ENCODE measurements at places on chromosomes 12 and 14.

DNA sequence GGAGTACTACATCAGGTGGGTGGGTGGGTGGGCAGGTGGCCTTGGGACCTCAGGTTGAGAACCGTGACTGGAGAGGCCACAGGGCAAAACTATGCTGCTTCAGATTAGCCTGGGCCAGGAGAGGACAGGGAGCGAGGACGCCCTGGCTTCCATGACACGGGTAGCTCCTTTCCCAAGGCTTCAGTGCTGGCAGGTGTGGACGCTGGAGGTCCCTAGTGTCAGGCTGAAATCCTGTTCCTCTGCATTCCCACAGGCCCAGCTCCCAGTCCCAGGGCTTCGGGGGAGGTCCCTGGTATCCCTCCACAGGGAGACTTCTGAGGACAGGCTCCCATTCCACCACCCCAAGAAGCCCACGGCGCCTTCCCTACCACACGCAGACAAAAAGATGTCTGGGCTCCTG lies 31.6 kb downstream of the CCDC92 start:
- no peak for DNase-seq

DNA sequence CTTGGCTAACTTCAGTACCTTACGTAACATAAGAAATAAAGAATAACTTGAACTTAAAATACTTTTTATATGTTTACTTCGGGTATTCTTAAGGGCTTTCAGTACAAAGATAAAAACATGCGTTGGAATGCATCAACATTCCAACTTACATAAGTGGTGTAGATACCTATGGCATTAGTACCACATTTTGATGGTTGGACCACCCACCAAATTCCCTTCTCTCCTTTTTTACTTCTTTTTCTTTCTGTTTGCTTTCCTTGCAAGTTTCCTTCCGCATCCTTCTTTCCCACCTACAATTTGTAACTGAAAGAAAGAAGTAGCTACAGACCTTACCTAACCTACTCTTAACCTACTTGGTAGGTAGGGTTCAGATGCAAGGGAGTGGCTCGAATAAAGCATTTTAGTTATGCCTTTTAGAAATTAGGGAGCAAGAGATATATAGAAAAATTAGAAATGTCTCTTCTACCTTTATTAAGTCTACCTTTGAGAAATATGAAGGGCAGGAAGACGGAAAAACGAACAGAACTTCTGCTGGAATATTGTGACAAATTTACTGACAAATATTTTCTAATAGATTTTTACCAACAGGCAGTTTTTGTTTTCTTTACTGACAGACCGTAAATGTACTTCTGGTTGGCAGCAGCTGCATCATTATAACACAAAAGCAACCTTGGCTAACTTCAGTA lies 2.1 kb upstream of the ARHGAP5 start:
- no peak for DNase-seq

GRCh38 chr12:116441292-116441691 lies 117.9 kb upstream of the MAP1LC3B2 start:
- no peak for DNase-seq

DNA sequence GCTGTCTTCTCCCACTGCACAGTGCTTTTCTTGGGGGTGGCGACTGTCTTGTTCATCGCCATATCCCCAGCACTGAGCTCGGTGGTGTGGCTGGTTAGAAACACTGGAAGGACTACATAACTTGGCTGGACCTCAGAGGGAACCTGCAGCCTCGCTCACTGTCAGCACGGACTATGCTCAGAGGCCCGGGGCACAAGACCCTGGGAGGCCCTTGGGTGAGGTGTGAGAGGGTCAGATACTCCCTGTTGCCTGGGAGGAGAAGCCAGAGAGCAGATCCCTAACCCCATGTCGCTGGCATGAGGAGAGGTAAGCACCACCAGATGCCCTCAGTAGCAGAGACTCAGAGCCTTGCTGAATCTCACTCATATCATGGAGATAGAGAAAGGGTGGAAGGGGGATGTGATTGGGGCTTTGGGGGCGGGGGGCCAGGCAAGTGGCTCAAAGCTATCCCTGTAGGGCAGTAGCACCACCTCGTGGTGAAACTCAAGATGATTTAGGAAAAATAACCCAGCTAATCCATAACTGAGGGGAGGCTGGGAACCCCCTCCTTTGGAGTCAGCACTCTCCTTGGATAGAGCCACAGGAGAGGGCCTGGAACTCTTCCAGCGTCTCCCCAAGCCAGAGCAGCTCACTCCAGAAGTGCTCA lies 18.7 kb upstream of the HDAC7 start:
- no peak for DNase-seq

DNA sequence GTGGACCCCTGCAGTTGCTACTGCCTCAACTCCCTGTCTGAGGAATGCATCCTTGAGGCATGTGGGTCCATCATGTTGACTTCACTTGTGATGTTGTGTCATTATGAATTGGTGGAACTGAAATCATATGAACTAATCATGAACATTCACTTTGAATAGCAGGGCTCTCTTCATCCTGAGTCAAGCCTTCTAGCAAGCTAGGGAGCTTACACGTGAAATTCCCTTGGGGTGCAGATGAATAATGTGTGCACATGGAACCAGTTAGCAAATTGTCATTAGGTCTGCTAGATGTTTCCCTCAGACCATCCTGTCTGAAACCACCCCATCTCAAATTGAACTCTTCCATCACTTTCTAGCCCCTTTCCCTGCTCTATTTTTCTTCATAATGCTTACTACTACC lies 3.6 kb downstream of the COQ6 start:
- no peak for DNase-seq

- no peak for DNase-seq
These were observed 190.8 kb downstream of the SLC41A2 start for GRCh38 chr12:104767261-104767660.

DNA sequence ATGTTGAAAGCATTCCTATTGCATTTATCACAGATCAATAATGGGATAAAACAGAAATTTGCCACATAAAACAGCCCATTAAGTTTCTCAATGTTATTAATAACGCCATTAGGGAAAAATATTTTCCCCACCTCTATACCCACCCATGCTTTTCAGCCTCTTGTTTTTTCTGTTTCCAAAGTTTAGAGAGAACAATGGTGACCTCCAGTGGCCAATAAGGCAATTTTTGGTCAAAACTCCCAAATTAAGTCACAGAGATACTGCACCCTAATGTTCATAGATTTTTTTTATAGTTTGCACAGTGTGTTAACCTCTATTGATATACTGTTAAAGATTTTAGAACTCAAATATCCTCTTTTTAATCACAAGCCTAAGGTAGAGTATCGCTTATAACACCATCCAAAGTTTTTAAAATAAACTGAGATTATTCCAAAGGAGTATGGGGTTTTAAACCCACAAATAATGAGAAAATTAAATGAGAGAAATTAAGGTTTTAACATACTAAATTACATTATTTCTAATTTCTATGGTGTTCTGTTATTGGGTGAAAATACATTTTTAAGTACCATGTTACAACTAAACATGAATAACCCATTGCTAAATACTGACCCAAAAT lies 184.7 kb upstream of the DCN start:
- DNase-seq = no peak

GRCh38 chr12:19186722-19187661 lies 57.5 kb downstream of the PLEKHA5 start:
- DNase-seq = no peak

DNA sequence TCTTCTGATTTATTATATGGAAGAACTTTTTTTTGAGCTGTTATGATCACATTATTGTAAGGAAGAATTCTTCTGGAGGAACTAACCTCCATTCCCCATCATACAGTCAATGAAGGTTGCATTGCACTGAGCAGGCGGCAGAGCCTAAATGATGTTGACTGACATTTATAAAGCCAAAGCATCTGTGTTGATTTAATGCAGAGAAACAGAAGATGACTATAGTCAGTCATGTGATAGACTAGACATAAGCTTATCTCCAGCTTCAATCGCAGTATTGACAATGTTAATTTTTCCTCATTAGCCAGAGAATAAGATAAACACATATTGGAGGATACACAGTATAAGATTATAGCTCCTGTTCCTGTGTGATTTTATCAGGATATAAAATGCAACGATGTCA lies 82.0 kb downstream of the PRICKLE1 start:
- no peak for DNase-seq

GRCh38 chr12:111841236-111841749 lies 735 bp upstream of the MAPKAPK5 start:
- no peak for DNase-seq

GRCh38 chr14:97023871-97024270 lies 226.7 kb downstream of the VRK1 start:
- no peak for DNase-seq

- no peak for DNase-seq
These were observed 211.8 kb downstream of the FOXN3 start for GRCh38 chr14:89205137-89205740.

DNA sequence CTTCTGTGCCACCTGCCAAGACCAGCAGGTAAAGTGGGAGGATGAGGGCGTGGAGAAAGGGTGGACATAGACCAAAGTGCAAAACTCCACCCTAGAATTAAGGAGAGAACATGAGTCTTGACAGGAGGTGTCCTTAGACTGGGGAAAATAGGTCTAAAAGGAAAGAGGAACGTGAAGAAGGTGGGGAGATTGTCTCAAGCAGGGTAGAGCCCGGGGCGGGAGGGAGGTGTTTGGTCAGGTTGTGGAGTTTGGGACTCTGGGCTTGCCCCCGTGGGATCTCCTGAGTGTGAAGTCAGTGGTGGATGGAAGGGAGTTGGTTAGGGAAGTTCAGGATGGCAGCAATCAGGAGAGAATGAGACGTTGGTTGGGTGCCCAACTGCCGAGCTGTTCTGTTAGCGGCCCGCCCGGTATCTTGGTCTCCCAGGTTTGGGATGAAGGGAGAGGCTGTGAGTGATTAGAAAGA lies 386 bp downstream of the DGKA start:
- DNase-seq = no peak

DNA sequence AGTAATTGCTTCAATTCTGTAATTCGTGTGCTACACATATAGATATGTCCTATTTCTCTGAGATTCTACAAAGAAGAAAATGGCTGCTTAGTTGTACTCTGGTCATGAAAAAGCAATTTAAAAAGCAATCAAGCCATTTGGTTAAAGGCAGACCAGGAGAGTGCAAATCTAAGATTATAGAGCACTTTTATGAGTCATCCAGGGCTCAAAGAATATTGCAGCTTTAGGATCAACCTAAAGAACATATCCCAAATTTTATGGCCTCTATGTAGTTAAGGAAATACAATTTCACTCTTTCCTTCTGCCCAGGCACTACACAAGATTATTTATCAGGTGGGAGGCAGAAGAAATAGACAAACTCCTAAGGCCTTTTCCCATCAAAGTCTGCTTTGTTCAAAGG lies 332.8 kb downstream of the SEC23A start:
- DNase-seq = no peak

DNA sequence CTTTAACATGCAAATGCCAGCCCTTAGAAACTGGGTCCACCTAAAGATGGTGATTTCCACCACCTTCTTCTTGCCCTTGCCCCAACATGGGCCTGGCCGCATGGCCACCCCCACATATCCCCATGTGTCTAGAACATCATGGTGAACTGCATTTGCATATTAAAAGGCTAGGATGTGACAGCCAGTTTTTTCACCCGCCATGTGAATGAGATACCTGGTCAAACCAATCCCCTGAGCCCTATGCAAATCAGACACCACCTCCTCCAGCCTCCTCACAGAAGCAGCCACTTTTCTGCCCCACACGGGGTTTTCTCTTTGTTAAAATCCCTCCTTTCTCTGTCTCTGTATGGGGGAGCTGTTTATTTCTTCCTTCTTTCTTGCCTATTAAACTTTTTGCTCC lies 1322.5 kb downstream of the FSCB start:
- DNase-seq = no peak

All from activated gamma-delta T cell treated with anti-CD3 and anti-CD28 coated beads, Interleukin-2, amount 50 U/mL, for 16 hours (primary cell).